ENCODE measurements at places on chromosomes 2 and 18.

DNA sequence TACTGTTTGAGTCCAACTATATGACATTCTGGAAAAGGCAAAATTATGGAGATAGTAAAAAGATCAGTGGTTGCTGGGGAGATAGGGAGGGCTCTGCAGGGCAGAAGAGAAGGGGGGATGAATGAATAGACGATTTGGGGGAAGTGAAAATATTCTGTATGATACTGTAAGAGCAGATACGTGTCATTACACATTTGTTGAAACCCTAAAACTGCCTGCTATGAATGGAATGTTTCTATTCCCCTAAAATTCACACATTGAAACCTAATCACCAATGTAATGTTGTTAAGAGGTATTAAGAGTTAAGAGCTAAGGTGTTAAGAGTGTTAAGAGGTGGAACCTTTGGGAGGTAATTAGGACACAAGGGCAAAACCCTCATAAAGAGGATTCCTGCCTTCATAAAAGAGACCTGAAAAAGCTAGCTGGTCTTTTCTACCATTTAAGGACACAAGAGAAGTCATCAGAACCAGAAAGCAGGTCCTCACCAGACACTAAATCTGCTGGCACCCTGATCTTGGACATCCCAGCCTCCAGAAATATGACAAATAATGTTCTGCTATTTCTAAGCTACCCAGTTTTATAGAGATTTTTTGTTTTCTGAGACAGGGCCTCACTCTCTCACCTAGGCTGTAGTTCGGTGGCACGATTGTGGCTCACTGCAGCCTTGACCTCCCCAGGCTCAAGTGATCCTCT is 76.2 kb downstream of the ATAD2B start:
- DNase-seq = no peak

GRCh38 chr2:120894966-120895365 is 159.3 kb downstream of the GLI2 start:
- DNase-seq = no peak

GRCh38 chr2:36655453-36655852 is 41.1 kb upstream of the VIT start:
- DNase-seq = no peak

DNA sequence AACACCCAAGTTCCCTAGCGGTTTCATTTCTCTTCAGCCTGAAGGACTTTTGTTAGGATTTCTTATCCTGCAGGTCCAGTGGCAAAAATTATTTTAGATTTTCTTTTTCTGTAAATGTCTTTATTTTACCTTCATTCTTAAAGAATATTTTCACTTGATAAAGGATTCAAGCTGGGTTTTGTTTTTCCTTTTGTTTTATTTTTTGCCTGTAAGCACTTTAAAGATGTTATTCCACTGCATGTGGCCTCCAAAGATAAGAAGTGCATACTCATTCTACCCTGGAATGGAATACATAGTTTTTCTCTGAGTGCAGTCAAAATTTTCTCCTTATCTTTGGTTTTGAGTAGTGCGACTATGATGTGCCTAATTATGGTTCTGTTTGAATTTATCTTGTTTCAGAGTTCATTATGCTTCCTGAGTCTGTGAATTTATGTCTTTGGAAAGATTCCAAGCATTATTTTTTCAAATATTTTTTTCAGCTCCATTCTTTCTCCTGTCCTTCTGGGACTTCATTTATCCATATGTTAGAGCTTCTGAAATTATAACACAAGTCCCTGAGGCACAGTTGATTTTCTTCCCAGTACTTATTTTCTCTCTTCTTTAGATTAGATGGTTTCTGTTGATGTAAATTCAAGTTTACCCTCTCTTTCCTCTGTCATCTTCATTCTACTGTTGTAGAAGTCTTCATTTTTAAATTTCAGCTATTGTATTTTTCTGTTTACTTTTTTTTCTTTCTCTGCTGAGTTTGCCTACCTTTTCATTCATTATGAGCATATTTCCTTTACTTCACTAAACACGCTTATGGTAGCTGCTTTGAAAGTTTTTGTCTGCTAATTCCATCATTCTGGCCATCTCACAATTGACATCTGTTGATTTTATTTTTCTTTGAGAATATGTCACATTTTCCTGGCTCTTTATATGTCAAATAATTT is 69.6 kb downstream of the MAPRE2 start:
- DNase-seq = no peak

DNA sequence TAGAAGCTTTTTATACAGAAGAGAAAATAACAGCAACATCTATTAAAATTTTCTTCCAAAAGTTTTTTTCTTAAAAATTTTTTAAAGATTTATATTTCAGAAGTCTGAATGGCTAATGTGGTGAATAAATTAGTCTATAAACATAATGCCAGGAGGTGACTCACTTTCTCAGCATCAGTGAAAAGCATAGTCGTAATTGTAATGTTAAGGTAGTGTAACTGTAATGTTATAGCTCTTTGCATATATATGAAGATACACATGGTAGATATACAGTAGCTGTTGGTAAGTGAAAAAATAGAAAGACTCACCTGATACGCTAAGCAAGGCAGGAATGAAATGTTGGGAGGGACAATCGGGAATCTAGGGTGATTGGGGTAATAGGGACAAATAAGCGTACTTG is 5.5 kb downstream of the TIMM21 start:
- no peak for DNase-seq

DNA sequence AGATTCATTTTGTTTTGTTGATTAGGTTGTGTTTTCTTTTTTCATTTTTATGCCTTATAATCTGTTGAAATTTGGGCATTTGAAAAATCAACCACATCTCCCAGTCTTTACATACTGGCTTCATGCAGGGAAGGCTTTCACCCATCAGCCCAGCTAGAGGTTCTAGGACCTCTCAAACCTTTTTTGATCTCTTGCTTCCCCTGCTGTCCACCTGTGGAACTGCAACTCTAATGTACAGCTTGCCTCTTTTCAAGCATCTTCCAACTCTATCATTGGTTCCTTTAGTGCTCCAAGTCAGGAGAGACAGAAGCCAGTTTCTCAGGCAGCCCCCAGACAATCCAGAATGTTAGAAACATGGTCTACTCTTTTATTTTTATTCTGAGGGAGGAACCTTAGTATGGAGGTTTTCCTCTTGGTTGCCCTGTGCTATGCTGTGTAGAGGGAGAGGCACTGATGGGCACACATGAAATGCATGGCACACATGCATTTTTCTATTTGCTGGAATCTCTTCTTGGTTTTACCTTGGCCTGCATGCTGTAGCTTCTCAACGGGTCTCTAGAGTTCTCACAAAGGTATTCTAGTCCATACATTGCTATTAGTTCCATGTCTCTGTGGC is 107.2 kb upstream of the L3MBTL4 start:
- no peak for DNase-seq

DNA sequence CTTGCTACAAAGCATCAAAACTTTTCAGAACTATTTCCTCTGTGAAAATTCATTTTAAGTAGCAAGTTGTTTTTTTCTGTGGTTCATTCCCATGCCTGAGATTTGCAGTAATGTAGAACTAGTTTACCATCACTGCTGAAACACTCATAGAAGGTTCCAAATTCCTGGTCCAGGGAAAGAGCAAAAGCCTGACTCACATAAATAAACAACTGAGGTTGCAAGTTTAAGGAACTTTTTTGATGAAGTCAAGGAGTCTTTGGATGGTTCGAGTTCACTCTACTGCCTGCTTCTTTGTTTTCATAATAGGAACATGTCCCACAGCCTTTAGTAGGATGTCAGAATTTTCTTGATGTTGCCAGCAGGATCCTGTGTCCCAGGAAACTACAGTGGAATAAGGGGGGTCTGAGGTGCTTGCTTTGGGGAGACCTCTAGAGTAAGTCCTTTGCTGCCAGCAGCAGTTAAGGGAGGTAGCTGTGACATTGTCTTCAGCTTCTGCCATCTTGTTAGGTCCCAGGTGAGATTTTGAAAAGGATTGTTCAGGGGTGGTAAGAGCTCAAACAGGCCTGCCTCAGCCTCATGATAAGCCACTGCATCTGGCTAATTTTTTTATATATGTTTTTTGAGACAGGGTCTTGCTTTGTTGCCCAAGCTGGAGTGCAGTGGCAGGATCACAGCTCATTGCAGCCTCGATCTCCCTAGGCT is 43.9 kb downstream of the ACSL3 start:
- DNase-seq = no peak

DNA sequence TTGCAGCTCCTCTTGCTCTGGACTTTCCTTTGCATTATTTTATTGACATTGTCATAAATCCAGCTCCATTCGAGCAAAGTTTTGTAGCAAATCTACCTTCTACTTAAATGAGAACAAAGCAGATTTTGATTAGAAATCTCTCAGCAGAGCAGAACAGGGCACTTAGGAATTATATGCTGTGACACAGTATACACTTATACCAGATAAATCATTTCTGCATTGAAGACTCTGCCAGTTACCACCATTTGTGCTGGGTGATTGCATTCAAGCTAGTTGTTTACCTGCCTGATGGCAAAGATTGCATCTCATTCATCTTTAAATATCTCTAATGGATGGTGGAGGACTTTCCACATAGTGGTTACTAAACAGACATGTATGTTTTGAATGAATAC is 441.7 kb upstream of the HNMT start:
- no peak for DNase-seq

- DNase-seq = no peak
Measured at GRCh38 chr2:223969856-223970255, 12.6 kb downstream of the MRPL44 start.

GRCh38 chr2:45922577-45922988 is 271.1 kb downstream of the PRKCE start:
- DNase-seq = no peak

GRCh38 chr2:232544674-232545073 is 5.2 kb downstream of the CHRNG start:
- DNase-seq = no peak

DNA sequence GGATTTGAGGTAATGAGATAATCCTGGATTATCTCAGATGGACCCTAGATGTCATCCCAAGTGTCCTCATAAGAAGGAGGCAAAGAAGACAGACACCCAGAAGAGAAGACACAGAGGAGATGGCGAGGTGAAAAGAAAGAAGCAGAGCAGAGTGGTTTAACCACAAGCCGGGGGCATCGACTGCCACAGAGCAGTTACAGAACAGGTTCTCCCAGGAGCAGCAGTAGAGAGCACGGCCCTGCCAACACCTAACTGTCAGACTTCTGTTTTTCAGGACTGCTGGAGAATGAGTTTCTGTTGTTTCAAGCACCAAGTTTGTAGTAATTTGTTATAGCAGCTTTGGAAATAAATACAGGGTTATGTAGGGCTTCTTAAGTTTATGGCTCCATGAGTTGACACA is 437.0 kb downstream of the THSD7B start:
- DNase-seq = no peak

DNA sequence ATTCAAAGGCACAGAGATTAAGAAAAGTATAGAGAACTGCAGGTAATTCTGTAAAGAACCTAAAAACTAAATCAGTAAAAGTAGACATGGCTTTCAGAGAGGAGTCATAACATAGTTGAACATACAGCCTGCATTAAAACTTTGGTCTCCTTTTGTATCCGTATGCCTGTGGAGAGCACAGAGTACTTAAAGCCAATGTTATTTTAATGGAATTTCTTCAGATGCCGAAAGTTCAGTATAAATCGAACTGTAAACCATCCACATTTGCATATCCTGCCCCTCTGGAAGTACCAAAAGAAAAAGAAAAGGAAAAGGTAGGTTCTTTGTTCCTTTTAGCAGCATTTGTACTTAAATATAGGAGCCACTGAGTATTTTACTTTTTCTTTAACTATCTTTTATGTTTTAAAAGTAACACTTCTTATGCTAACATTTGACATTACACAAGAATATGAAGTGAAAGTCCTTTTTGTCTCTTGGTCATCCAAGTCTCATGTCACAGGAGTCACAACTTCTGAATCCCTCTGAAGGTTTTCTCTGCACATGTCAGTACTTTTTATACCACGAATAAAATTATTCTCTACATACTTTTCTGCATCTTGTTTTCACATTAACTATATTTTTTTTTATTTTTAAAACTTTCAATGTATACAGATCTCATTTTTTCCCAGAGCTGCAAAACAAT is 34.9 kb upstream of the ARMC9 start:
- no peak for DNase-seq

GRCh38 chr18:31929273-31929672 is 13.7 kb downstream of the TRAPPC8 start:
- DNase-seq = no peak

- DNase-seq = no peak
Measured at GRCh38 chr2:59181347-59181746, 940.2 kb upstream of the FANCL start.

DNA sequence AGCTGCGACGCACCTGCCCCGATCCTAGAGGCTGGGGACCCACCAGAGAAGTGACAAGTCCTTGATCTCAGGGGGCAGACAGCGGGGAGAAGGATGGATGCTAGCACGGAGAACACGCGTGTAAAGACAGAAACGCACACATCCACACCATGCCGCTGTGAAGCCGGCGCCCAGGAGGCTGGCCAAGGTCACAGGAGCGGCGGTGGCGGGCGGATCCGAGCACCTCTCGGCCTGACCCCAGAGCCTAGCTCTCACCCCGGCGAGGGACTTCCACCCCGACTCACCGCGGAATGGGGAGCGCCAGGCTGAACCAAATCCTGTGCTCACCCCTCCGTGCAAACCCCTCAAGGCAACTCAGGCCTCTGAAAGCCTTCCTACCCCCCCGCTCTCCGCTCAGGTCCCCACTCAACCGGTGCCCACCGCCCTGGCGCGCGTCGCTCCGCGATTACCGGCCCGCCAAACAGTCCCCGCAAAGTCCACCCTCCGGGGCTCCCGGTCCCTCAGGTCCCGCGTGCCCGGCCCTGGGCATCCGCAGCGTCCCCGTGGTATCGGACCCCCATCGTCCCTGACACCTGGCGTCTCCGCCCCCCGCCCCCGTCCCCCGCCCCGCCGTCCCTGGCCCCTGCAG is 460 bp upstream of the LRRFIP1 start:
- DNase-seq = no peak

DNA sequence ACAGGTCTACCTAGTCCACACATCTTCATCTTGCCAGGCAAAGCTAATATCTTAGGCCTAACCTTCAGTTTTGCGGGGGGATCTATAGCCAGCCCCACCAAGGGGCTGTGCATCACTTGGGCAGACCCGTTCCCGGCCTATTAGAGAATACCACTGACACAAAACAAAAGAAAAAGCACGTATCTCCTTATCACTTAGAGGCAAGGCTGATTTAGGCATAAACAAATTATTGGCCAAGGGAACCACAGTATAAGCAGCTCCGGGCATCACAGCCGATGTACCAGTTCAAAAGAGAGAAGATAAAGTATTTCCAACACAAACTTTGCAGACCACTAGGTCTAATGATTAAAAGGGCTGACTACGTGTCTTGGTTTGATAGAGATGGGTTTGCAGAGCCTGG is 248.0 kb downstream of the TCF4 start:
- no peak for DNase-seq

- DNase-seq = no peak
Measured at GRCh38 chr2:54714996-54715395, 8.5 kb upstream of the EML6 start.

DNA sequence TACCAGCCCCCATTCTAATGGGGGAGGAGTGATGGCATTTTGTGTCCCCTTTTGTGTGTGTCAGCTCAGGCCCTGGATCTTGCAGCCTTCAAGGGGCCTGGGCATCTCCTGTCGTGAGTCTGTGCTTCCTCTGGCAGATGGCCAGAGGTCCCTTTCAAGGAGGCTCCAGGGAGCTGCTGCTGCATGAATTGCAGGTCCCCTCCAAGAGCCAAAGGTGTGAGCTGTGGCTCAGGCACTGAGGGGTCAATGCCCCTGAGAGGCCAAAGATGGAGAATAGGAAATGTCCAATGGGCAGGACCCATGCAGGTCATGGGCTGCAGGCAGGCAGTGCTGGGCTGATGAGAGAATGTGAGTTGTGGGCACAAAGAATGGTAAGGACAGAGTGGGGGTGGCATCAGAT is 10.4 kb downstream of the MAB21L4 start:
- DNase-seq = no peak

All from activated T-helper 1 cell treated with anti-CD3 and anti-CD28 coated beads, Interleukin-2, amount 50 U/mL, for 16 hours (primary cell).